ENCODE measurements at places on chromosomes 2 and 18.

DNA sequence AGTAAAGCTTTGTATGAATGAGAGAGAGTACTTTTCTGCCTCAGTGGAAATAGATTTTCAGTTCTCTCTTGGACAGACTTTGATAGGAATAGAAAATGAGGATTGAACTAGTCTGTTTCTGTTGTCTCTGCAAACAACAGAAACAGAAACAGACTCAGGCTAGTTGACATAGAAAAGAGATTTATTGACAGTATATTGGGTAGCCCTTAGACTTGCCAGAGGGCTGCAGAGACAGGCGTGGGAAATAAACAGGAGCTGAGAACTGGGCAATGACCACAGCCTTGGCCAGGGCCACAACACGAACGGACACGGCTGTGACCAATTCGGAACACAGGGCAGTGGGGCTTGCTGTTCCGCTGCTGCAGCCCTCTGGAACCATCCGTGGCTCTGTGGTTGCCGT is 30.5 kb upstream of the YWHAQ start:
- DNase-seq, result no peak

DNA sequence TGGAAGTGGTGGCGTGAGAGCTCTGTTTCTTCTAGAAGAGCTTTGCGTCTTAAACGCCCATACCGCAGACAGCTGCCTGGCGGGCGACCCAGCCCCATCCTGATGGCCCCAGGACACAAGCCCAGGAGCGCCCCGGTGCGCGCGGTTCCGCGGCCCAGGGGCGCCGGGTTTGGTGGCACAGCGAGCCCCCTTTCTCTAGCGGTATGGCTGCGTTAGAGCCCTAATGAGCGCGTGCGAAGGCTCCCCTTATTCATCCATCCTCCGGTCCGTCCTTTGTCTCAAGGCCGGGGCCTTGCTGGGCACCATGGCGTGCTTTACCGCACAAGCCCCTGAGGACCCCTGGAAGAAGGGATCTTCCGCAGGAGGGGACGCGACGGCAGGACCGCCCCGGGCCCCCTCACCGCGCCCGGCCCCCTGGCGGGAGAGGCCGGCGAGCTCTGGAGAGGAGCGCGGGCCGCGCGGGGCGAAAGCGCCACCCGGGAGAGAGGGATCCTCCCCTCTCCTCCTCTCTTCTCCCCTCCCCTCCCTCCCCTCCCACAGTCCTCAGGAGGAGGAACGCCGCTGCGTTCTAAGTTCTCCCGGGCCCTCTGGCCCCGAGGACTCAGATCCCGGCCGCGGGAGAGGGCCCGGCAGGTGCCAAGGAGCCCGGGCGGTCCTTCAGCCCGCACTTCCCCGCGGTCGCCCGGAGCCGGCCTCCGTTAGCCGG is 626 bp upstream of the SLC1A4 start:
- DNase-seq, result no peak

DNA sequence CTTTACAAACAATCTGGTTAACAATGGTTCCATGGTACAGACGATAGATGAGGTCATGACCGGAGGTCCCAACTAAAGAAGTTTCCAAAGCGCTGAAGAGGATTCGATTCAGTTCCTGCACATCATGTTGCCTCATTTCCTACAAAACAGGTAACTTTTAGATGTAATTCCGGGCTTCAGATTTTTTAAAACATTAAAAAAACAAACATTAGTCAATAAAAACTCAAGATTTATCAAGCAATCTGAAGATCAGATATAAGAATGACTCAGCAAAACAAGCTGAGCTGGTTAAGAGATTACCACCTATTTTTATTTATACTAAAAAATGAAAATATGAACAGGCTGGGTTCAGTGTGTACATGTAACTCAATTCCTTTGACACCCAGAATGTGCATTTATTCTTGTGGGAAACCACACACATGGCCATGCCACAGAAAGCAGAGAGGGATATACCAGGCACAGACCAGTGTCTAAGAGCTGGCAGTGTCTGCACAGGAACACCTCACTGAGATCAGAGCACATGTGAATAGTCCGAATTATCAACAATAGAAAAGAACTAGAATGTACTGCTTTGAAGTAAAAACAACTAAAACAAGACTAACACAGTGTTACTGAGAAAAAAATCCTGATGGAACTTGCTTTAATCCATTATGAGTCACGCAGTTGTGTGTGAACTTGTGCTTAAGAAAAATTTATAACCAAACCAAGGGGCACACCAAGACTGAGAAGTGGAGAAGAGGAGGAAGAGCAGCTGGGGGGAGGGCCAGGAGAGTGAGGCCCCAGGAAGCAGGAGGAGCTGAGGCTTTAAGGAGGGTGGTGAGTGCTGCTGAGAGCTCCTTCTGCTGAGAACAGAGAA is 9.5 kb downstream of the USP40 start:
- peak; percentile 81 for DNase-seq

- DNase-seq, result no peak
Measured at GRCh38 chr2:219059375-219059724, 1.4 kb downstream of the IHH start.
